Fibroblast of skin of back (primary cell): ENCODE measurements at places on chromosomes 2 and 18.
A peak's percentile ranks its signal among the peaks of the same experiment; 100 is the strongest.

DNA sequence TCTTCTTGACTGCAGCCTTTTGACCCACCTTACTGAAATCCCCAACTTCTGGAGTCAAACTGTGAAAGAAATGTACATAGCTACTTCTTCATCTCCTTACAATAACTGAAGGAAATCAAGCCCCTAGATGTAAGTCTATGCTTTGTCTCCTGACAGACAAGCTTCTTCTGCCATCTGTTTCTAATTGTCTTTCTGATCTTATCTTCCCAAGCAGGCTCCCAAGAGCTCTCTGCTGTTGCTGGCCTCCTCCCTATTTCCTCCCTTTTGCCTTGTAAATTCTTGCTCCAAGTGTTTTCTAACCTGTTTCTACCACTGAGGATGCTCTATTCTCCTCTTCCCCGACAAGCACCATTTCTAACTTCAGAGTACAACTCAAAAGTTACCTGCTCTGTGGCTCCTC is 77.4 kb upstream of the OSR1 start:
- DNase-seq = peak; percentile 18

- no peak for DNase-seq
These were observed 23.6 kb upstream of the LHCGR start for GRCh38 chr2:48779019-48779716.

DNA sequence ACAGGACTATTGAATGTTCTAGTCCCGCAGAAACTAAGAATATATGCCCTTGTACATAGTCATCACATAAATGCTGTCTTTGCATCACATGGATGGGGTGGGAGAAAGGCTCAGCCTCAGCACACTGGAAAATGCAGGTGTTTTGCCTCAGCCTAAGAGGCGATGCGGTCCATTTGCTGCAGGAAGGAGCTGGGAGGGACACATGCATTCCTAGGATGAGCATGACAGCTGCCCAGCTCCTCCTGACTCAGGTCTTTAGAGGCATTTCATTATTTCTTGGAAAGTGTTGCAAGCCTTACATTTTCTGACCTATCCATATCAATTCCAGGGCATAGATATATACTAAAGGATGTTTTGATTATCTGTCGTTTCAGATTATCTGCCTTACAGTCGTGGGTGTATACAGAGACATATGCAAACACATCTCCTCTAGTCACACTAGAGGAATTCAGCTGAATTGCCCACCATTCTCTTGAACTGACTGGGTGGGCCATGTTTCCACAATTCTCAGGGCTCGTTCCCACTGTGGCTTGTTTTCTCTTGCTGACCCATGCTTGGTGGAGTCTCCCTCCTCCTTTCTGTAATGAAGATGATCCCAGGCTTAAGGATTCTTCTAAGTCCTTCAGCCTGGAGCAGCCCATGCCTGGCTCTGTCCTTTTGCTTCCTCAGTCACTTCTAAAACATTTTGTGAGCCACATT is 156.9 kb downstream of the SETBP1 start:
- DNase-seq = peak; percentile 43

DNA sequence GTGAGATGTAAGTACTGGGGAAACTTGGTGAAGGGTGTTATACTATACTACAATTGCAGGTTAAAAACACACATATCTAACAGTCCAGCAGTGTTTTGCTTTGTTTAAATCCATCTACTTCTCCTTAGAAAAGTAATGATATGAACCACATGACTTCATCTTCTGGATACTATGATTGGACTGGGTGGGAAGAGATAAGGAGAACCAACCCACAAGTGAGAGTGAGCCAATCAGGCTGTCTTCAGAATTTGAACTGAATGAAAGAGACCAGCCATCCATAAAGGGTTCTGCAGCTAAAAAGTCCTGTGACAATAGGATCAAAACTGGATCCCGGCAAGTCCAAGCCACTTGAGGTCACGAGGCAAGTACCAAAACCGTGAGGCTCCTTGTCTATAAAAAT is 46.6 kb downstream of the KANSL3 start:
- no peak for DNase-seq

DNA sequence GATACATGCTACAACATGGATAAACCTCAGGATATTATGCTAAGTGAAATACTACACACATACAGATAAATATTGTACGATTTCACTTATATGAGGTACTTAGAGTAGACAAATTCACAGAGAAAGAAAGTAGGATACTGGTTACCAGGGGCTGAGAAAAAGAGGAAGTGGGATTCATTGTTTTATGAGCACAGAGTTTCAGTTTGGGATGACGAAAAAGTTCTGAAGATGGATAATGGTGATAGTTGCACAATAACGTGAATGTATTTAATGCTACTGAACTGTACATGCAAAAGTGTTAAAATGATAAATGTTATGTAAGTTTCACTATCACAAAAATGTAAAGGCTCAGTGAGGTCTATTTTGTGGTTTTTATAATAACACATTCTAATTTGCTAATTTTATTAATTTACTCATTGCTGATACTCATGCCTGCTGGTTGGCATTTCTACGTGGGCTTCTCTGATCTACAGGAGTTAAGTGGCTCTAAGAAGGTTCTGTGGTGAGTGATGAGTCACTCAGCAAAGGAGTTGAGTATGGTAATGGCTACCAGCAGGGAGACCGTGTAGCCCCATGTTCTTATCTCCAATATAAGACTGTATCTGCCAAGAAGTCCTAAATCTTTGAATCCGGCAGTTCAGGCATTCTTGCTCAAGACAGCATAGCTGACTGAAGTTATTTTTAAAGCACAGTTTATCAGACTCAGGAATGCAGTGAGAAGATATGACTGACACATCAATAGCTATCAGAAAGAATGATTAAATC is 41.1 kb downstream of the UPP2 start:
- peak; percentile 6 for DNase-seq

DNA sequence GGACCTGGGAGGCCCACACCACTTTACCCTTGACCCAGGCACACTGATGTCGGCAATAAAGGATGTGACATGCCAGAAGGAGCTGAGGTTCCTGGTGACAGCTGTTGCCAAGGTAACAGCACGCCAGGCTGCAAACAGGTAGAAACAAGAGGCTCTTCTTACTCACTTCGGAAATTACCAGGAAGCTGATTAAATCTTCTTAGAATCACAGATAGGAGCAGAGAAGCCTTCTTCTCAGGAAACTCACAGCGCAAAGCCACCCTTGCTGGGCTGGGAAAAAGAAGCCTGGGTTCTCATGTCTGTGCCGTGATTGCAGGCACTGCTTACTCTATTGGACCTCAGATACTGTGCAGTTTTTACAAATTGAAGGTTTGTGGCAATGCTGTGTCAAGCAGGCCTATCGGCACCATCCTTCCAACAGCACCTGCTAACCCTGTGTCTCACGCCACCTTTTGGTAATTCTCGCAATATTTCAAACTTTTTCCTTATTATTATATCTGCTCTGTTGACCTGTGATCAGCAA is 61.0 kb upstream of the TAF1B start:
- no peak for DNase-seq

- DNase-seq = no peak
These were observed 7.6 kb upstream of the KCTD1 start for GRCh38 chr18:26555804-26556553.

DNA sequence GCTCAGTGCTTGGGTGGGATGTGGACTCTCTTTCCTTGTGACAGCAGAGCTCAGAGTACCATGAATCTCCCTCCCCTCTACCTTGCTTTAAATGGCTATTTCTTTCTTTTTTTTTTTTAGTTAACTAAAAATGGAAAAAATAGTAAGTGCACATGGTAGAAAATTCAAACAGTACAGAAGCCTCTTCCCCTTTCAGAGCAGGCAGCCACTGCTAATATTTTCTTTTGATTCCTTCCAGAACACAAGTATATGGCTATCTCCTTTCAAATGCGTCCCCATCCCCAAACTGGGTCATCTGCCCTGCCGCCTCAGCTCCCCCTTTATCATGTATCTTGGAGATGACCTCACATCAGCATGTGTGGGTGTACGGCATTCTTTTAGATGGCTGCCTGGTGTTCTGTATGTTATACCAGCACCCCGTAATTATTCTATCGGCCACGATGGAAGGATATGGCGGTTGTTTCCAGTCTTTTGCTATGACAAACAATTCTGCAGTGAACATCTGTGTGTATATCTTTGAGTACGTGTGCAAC is 70.5 kb upstream of the DLX2 start:
- DNase-seq = no peak

DNA sequence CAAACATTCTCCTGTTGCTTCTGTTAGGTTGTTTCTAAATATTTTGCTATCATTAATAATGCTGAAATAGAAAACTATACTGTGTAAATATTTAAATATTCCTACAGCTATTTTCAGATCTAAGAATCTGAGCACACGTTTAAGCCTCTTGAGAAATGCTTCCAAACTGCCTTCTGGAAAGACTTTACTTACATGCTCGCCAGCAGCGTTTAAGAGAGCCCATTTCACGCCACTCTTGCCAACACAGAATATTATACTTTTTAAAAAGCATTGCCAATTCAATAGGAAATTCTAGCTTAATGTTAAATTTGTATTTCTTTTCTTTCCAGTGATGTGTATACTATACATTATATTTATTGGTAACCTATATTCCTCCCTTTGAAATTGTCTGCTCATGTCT is 92.0 kb downstream of the TMEM163 start:
- no peak for DNase-seq

- DNase-seq = no peak
These were observed 18.2 kb downstream of the SNORC start for GRCh38 chr2:232888099-232888836.

DNA sequence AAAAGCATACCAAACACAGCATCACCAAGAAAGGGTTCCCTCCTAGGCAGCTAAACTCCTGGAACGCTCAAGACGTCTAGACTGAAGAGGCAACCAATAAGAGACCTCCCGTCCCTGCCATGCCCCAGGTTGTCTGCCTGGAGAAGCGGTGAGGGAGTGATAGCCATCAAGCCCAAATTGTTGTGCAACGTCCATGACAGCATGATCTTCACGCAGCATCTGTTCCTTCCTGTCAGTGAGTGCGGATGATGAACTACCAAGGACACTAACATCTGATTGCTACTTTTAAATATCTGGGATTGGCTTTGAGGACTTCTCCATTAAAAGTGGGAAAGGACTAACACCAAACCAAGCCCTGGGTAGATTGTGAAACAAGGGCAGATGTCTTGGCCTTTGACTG is 149.7 kb downstream of the TXNL1 start:
- DNase-seq = no peak

DNA sequence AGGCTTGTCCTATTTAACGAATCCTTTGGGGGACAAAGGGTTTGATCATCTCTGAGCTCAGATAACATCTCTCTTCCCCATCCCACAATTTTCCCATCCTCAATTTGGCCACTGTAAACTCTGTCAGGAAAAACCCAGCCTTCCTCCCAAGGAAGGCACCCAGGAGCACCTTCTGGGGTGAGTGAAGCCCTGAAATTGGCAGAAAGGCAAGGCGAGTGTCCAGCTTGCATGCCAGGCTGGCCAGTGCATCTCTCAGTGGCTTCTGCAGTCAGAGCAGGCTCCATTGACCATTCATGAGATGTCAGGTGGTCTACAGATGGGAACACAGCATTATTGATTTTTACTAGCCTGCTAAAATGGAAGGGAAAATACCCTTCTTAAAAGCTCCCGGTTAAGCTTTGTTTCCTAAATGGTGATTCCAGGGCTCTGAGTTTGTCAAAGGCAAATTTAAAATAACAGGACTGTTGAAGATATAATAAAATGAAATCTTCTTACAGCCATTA is 83.2 kb upstream of the BOD1L2 start:
- DNase-seq = no peak

GRCh38 chr2:96547203-96547641 is 10.7 kb downstream of the ARID5A start:
- no peak for DNase-seq

GRCh38 chr2:237403024-237403882 is 10.7 kb downstream of the COL6A3 start:
- no peak for DNase-seq

- DNase-seq = peak; percentile 55
These were observed 894 bp downstream of the SMAD7 start for GRCh38 chr18:48949606-48950535.

GRCh38 chr18:10840743-10841142 is 308.6 kb downstream of the PIEZO2 start:
- peak; percentile 13 for DNase-seq

DNA sequence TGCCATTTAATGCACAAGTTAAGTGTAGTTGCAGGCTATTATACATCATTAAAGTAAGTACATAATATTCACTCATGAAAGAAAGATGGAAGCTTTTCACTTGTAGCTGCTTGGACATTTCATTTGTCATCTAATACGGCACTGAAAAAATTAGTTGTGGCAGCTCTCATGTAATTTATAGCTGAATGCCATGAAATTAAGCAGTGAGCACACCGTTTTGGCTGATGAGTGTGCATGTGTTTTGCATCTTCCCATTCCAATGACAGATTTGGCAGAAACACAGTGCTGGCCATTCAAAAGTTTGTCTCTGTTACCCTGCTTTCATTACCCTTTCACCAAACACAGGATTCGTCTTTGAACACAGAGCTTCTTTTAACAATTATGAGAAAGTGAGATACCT is 174.0 kb downstream of the PTGR3 start:
- DNase-seq = no peak

DNA sequence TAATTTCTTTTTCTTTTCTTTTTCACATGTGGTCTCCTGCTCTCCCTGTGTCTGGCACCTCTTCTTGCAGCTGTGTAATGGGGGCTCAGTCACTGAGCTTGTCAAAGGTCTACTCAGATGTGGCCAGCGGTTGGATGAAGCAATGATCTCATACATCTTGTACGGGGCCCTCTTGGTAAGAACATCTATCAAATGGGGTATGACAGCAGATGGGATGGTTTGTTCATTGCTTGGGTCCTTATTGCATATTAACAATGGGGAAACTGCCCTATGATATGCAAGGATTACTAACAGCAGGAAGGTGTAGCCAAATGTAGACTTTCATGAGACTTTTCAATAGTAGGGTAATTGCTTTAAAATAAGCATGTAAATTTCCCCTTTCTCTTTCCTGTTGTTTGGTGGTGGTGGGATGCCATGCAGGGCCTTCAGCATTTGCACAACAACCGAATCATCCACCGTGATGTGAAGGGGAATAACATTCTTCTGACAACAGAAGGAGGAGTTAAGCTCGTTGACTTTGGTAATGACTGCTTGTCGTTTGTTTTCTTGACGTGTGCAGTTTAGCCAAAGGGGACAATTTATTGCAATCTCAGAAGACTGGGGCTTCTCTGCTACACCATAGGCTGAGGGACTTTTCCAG is 36.5 kb downstream of the MYO3B start:
- DNase-seq = no peak

GRCh38 chr2:101750688-101751087 is 53.2 kb downstream of the MAP4K4 start:
- no peak for DNase-seq

- no peak for DNase-seq
These were observed 164.7 kb upstream of the FAM98A start for GRCh38 chr2:33763671-33764310.

DNA sequence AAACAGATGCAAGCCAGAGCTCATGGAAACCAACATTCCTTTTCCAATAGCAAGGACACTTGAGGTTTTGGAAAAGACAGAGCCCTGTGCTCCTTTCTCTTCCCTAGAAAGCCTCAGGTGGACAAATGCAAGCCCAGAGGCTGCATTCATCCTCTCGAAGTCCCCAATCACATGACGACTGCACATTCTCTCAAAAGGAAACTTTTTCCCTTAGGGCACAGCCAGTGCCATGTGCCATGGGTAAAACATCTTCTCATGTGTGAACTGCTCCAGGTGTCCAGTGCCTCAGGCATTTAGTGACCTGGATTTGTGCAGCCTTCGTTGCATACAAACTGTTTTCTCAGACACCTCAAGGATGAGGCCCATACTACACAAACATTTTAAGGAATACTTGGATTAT is 140.7 kb downstream of the LAMA1 start:
- no peak for DNase-seq

- peak; percentile 38 for DNase-seq
These were observed 40.8 kb downstream of the GTF3C3 start for GRCh38 chr2:196758474-196759377.
